ENCODE measurements at places on chromosomes 1 and 21.

DNA sequence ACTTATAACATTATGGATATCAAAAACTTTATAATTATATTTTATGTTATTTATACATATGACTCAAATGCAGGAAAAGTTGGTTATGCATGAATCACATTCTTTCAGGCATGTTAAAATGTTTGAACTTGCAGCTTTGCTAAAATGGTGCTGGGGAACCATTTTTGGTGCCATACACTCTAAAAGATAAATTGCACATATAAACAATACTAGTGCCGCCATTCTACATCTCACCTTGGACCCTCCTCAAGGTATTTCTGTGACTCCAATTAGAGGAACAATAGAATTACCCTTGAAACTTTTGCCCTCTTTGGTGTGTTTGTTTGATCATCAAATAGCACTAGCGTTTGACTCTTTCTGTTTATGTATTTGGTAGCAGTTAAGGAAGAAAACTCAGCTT is 997 bp downstream of the PRKACB start:
- DNase-seq: no peak

GRCh38 chr21:34887725-34888568 is 161.2 kb downstream of the RUNX1 start:
- peak; percentile 76 for DNase-seq

GRCh38 chr1:147892731-147893214 is 9.8 kb upstream of the GJA8 start:
- DNase-seq: peak; percentile 16

DNA sequence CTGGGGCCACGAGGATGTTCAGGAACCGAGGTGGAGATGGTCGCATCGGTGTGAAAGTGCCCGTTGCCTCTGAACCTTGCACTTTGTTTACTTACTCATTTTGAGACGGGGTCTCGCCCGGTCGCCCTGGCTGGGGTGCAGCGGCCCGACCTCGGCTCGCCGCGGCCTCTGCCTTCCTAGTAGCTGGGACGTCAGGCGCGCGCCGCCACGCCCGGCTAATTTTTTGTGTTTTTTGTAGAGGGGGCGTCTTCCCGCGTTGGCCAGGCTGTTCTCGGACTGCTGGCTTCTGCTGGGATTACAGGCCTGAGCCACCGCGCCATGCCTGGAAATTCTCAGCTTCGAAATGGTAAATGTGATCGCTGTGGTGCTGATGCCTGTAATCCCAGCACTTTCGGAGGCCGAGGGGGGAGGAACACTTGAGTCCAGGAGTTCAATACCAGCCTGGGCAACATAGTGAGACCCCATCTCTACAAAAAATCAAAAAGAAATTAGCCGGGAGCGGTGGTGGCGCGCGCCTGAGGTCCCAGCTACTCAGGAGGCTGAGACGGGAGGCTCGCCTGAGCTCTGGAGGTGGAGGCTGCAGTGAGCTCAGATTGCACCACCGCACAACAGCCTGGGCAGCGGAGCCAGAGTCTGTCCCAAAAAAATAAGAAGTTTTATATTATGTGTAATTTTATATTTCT is 684 bp upstream of the MRPL20 start:
- DNase-seq: no peak

- no peak for DNase-seq
These were observed 16.0 kb downstream of the ARV1 start for GRCh38 chr1:230994860-230995259.

DNA sequence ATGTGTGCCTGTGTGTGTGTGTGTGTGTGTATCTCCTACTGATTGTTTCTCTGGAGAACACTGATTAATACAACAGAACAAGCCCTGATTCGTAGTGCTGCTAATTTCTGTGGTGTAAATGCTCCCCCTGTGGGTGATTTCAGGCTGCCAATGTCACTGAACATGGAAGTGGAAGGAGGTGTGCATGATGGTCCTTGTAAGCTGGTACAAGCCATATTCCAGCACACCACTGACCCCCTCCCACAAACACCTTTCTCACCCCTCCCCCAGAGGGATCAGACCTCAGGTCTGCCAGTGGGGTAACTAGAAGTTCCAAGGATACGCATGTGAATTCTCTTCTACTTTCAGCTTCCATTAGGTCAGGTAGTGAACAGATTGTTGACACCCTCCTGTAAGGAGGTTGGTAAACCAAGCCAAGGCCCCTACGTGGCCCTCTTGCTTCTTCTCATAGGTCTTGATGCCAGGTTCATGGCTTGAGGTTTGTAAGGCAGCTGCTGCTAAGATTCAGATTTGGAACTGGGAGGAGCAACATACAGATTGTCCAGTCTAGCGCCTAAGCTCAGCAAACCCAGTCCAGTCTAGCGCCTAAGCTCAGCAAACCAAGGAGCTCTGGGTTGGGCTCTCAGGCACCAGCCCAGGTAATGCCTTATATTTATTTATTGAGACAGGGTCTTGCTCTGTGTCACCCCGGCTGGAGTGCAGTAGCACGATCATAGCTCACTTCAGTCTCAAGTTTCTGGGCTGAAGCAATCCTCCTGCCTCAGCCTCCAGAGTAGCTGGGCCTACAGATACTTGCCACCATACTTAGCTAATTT is 38.7 kb downstream of the DHCR24 start:
- no peak for DNase-seq

Measured in kidney epithelial cell (primary cell).